ENCODE measurements at places on chromosomes 2 and 18. TPM values are rescaled to one million over a fixed set of nuclear protein-coding genes. Genes with fewer than 3 reads are reported as not detected.

The RAB6C gene
- not detected for total RNA-seq

The MALL gene
- 21.7 TPM for total RNA-seq

- DNase-seq = no peak
- no peak overlapping the region for H3K27ac ChIP-seq
- H3K4me3 ChIP-seq = no peak overlapping the region
- H3K4me1 ChIP-seq = no peaks in the 10 kb centered on the region
- H3K36me3 ChIP-seq = no peaks in the 10 kb centered on the region
Observed at GRCh38 chr2:234061624-234062257, 11.2 kb downstream of the SPP2 start.

GRCh38 chr2:189849550-189849949, 65.3 kb downstream of the PMS1 start:
- H3K4me3 ChIP-seq = no peak overlapping the region
- no peaks in the 10 kb centered on the region for H3K4me1 ChIP-seq
- H3K36me3 ChIP-seq = no peaks in the 10 kb centered on the region
- H3K27me3 ChIP-seq = no peaks in the 10 kb centered on the region

GRCh38 chr2:27771202-27771547, 344 bp upstream of the MRPL33 start:
- peak overlapping the region; percentile 30 for H3K27ac ChIP-seq
- H3K36me3 ChIP-seq = no peaks in the 10 kb centered on the region
- no peak for DNase-seq
- peaks cover 10% of the 10 kb centered on the region for H3K4me1 ChIP-seq

DNA sequence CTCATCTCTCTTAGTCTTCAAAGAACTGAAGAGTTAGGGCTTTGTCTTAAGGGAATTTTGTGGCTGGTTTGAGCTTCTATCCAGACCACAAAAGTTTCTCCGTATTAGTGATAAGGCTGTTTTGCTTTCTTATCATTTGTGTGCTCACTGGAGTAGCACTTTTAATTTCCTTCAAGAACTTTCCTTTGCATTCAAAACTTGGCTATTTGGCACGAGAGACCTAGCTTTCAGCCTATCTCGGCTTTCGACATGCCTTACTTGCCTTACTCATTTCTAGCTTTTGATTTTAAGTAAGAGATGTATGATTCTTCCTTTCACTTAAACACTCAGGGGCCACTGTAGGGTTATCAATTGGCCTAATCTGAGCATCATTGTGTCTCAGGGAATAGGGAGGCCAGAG, 29.9 kb downstream of the HDHD2 start:
- H3K27ac ChIP-seq = no peak overlapping the region
- H3K4me1 ChIP-seq = no peaks in the 10 kb centered on the region
- H3K36me3 ChIP-seq = no peaks in the 10 kb centered on the region
